T-helper 1 cell (primary cell): ENCODE measurements at places on chromosomes 7 and 10.

- DNase-seq, result no peak
Measured at GRCh38 chr7:113247198-113247597, 128.8 kb upstream of the SMIM30 start.

GRCh38 chr7:53996876-53997275 lies 545.3 kb upstream of the VSTM2A start:
- DNase-seq, result no peak

DNA sequence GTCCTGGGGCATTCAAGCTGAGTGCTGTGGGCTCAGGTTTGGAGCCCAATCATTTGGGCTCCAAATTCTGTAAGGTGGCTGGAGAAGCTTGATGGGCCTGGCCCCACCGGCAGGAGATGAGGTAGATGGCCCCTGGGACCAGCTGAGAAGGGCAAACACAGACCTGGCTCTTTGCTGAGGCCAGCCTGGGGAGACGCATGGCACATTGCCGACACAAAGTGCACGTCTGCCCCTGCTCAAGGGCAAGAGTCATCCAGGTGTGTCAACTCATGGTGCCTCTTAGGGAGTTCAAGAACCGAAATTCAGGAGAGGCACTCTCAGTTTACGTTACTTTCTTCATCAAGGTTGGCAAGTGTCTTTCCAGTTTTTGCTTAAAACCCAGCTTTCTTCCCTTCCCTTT lies 227.5 kb downstream of the LRMDA start:
- DNase-seq, result no peak

- DNase-seq, result no peak
Measured at GRCh38 chr7:106583706-106584690, 77.0 kb downstream of the CCDC71L start.

DNA sequence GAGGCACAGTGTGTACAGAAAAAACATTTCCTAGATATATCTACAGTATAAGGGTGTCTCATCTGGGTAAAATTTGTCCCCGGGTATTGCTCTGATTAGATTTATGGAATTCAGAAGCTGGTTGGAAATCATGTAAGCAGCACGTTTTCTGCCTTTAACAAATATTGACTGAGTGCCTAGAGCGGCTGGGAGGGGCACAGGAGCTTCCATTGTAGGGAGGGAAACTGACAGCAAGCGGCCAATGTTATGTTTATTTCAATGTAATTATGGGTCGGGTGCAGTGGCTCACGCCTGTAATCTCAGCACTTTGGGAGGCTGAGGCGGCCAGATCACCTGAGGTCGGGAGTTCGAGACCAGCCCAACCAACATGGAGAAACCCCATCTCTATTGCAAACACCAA lies 4.4 kb upstream of the RFC2 start:
- no peak for DNase-seq

DNA sequence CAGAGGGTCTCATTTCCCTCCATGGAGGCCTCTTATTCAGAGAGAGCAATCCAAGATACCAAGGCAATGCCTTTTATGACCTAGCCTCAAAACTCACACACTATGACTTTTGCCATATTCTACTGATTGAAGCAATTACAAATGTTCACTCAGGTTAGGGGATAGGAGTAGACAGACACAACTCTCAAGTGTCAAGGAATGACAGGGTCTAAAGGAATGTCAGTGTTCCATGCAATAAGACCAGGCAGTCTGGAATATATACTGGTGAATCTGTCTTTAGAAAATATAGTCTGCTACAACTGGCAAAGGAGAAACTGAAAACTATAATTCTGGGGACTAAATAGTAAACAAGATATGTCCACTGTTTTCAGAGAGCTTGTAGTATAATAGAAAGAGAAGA lies 283.9 kb downstream of the PRKG1 start:
- DNase-seq, result no peak

GRCh38 chr7:112575864-112576263 lies 95.1 kb downstream of the LSMEM1 start:
- no peak for DNase-seq

DNA sequence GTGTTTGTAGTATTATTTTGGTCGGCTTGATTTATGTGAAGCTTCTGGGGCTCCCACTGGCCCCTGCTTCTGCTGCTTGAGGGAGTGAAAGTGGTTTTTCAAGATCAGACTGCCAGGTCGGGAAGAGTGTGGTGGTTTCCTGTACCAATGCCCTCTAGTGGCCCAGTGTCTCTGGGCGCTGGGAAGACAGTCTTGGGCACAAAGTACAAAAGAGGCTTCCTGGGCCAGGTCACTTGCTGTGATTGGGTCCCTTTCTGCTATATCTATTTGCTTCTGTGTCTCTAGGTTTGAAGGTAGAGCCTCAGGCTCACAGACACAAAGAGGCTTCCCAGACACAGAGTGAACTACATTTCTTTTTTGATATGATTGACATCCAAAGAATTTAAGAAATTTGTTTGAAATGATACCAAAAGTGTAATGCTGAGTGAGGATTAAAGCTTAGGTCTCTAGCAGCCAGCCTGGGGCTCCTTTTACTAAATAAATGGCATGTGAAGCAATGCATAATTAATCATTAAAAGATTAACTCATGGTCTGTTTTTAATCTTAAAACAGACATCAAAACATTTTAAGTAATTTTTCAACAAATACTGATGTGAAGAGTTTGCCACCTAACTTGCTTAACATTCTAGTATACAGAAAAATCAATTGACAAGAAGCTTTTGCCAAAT lies 36.3 kb downstream of the ABCB1 start:
- DNase-seq, result no peak

- DNase-seq, result no peak
Measured at GRCh38 chr10:104084482-104085142, 1.1 kb downstream of the COL17A1 start.

GRCh38 chr10:33248638-33249037 lies 85.8 kb downstream of the NRP1 start:
- DNase-seq, result no peak

GRCh38 chr10:18136073-18136791 lies 4.0 kb upstream of the CACNB2 start:
- DNase-seq, result no peak

DNA sequence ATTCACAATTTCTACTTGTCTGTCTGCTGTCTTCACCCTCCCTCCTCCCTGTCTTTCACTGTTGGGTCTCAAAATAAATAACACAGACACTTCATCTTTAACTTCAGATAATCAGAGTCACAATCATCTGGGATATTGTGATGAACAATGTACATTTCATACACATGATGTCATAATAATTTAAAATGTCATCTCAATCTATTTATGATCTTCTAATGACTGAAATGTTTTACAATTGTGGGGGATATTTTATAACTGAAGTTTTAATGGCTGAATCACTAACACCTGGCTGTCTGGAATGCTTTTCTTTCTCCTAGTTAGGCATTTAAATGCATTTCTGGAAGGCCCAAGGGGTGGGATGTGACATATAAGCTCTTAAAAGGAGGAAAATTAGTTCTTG lies 859.8 kb downstream of the LRMDA start:
- no peak for DNase-seq

DNA sequence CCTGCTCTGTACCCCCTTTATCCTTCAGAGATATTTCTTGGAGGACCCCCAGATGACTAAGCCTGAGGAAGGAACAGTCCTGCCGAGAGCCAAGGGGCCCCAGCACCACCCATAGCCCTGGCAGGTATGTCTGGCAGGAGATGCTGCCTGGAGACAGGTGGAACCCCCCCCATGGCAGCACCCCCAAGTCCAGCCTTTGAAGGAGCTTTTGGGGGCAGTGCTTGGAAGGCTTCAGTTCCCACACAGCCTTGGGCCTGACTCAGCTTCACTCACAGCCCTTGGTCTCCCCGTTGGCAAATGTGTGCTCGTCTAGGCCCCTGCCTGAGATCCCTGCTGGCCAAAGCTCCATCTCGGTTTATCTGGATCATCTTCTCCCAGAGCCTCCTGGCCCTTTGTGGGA lies 23.0 kb upstream of the PCBD1 start:
- no peak for DNase-seq

DNA sequence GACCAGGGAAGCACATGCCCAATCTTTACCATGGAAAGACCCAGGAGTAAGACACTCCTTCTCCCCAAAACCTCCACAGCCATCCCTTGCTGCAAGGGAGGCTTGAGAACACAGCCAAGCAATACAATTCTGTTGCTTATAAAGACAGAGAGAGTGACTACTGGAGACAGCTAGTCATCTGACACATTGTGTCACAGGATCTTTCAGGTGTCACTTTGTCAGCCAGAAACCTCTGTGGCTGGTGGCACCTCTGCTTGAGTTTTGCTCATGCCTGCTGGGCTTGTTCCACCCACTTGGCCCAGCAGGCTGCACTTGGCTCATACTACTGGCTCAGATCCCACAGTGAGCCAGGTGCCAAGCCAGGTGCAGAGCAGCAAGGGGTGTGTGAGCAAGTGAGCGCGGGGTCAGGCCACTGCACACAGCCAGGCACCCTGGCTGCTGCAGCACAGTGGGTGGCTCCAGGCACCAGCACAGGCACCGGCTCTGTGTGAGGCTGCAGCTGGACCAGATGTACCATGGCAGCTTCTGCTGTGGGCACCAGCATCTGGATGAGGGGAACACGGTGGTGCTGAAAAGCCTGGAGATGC lies 12.4 kb upstream of the PRLHR start:
- no peak for DNase-seq
